AML-193 (cell line): ENCODE measurements at places on chromosomes 2 and 18.

- DNase-seq, result peak; percentile 9
These were observed 219.2 kb downstream of the LRP1B start for GRCh38 chr2:141911485-141912066.

- DNase-seq, result no peak
These were observed 472.5 kb upstream of the ZNF804A start for GRCh38 chr2:184125867-184126266.

GRCh38 chr2:119756837-119757236 is 2.9 kb upstream of the PTPN4 start:
- no peak for DNase-seq

- no peak for DNase-seq
These were observed 95.2 kb downstream of the CAMKMT start for GRCh38 chr2:44456946-44457345.

DNA sequence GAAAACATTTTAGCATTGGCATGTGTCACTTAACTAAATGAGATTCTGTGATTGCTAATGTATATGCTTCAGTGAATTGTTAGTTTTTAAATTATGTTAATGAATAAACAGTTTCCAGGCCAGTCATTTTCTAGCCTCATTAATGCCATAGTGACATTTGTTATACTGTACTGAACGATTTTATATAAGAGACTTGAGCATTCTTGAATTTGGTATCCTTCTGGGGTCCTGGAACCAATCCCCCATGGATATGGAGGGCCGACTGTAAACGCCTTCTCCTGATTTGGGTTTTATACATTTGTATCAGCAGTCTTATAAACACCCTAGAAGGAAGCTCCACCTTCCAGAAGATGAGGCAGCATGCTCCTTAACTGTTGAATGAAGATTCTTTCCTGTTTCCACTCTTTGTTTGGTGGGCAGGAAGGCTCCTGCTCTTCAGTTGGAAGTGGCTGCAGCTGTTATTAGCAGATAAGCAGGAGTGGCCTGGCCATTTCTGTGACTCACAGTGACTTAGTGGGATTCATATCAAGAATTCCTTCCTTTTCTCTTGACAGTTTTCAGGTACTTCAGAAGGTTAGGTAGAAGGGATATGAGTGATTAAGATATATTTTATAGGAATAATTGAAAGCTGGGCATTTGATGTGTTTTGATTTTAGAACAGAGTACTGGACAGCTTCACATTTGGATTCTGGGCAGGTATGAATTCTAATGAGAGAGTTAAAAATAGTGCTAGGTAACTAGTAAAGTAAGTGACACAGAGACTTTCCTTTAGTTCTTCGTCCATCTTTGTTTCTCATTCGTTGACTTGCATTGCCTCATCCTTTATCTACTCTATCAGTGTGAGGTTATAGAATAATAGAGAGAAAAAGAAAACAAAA is 124.9 kb downstream of the PLCL1 start:
- DNase-seq, result no peak

DNA sequence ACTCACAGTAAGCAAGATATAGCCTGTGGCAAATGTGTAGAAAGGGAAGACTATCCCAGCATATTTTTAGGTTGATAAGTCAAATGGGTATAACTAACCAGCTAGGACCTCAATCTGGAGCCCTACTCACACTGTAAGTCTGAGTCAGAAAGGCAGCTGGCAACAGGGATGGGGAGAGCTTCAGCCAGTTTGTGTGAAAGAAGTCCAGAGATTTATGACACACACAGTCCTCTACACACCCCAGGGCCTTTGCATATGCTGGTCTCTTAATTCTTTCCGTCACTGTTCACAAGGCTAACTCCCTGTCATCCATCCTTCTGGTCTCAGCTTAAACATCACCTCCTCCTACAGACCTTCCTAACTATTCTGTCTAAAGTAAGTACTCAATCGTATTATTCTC is 5.9 kb upstream of the TCF4 start:
- DNase-seq, result no peak

- no peak for DNase-seq
These were observed 81.0 kb downstream of the TMEM131 start for GRCh38 chr2:97914691-97915213.

GRCh38 chr2:39059366-39059952 is 61.4 kb downstream of the SOS1 start:
- DNase-seq, result peak; percentile 74

- DNase-seq, result no peak
These were observed 306.2 kb upstream of the KCNJ3 start for GRCh38 chr2:154392256-154392655.

DNA sequence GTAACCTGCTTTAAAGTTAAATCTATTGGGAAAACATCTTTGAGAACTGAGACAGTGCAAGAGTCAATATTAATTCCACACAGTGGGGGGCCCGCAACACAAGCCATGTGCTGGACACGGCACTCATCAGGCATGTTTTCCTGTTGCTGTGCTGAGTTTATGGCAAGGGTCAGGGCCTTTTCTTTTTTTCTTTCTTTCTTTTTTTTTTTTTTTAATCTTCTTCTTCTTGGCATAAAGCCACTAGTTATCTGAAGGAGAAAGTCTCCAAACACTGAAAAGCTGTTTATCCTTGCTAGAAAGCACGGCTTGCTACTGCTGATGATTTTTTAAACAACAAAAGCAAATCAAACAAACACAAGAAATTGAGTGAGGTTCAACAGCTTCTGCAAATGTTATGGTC is 252.1 kb downstream of the ZNF521 start:
- no peak for DNase-seq

DNA sequence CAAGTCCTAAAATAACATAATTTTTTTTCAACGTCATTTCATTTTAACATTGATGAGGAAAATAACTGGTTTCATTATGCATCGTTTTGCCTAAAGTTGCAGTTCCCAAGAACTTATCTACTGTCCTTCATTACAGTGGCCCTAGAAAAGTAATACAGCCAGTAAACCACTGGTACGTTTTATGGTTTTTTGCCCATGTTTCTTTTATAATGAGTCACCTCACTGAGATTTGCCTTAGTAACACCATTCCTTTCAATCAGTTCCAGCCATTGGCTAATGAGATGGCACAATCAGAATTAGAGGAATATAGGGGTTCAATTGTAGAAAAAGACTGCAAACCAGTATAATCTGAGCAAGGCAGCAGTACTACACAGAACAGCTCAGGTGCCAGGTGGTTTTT is 422.6 kb upstream of the LYPD1 start:
- no peak for DNase-seq

- no peak for DNase-seq
These were observed 54.7 kb downstream of the BIN1 start for GRCh38 chr2:127052057-127052770.

GRCh38 chr18:9839853-9840252 is 45.9 kb upstream of the TXNDC2 start:
- DNase-seq, result no peak

GRCh38 chr2:233867993-233868532 is at the start of gene MSL3B:
Gene MSL3B (minus strand): TSS chr2:233868386.
- no peak for DNase-seq

DNA sequence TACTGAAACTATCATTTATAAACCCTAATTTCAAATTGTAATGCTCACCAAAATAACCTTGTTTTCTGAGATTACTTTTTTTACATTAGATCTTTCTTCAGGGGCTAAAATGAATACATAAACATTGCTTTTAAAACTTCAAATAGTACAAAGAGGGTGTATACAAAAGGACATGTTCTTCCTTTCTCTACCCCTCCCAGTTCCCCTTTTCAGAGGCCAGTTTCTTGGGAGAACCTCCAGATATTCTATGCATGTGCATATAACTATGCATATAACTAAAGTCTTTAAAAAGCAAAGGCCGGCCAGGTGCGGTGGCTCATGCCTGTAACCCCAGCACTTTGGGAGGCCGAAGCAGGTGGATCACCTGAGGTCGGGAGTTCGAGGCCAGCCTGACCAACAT is 10.6 kb upstream of the FAM117B start:
- no peak for DNase-seq

DNA sequence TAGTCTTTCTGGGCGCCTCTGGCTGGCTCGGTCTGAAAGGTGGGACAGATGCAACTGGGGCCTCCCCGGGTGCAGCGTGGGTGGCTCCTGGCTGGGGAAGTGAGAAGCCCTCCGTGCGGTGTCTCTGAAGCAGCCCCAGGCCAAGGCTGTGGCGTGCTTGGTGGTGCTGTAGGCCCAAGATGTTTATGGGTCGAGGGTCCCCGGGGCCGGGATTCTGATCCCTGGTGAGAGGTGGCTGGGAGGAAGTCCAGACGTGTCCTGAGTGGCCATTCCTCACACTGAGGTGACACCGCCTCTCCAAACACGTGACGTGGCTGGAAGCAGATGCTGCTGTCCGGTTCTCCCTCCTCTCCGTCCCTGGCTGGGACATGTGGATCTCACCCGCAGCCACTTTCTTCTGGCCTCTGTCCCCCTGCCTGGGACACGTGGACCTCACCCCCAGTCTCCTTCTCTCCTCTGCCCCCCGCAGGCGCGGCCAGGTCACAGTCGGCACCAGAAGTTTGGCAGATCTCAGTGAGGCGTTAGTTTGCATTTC is 12.6 kb downstream of the RTP5 start:
- peak; percentile 52 for DNase-seq

DNA sequence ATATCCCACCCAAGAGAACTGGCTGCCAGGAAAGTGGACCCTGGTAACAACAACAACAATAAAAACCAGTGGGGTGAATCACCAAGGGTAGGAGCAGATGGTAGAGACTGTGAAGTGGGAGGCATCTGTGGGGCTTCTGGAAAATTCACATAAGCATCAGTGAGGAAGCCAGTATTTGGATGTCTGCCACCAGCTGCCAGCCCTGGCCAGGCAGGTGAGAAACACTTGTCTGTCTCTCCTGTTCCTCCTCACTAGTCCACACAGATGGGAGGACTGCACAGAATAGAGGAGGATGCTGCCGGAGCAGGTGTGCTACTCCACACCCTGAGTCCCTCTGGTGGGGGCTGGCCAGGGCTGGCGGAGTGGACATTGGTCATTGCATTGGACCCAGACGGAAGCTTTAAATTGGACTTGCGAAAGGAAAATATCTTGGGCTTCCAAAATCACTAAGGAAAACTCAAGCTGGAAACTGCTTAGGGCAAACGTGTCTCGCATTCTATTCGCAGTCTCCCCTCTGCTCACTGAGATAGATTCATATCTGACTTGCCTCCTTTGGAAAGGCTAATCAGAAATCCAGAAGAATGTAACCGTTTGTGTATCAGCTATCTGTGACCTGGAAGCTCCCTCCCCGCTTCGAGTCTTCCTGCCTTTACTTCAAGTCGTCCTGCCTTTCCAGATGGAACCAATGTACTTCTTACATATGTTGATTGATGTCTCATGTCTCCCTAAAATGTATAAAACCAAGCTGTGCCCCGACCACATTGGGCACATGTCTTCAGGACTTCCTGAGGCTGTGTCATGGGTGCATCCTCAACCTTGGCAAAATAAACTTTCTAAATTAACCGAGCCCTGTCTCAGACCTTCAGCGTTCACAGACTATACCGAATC is 69.1 kb downstream of the NAB1 start:
- no peak for DNase-seq

DNA sequence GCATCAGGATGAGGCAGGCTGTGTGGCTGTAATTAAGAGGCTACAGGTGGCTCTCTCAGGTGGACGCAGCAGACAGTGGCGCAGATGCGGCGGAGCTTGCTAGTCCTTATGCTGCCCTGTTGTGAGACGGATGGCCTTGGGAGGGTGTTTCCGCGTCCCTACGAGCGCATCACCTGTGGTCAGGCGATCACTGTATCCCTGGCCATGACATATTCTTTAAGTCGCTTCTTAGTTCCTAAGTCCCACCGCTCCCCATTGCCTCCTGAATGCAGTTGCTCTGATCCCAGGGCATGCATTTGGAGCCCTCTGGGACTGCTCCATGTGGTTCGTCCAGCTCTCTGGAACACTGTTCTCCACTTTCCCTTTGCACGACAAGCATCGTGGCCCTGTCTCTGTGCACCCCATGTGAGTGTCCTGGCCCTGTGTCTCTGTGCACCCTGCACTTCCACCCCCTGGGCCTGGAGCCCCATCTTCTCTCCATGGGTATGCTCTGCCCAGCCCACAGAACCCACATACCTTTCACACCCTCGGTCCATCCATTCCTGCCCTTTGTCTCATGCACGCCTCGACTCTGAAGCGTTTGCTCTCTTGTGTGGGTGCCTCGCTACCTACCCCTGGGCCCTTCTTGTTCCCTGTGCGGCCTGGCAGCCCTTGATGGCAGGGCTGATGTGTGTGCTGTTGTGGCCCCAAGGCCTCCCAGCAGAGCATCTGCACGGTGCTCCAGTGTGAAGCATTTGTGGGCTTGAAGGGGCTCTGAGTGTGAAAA is 74.4 kb downstream of the SH3RF3 start:
- no peak for DNase-seq

- peak; percentile 54 for DNase-seq
These were observed 26.5 kb upstream of the KCNS3 start for GRCh38 chr2:17851731-17852585.
